Glutamatergic neuron (in vitro differentiated cells): ENCODE measurements at places on chromosomes 13 and 19. TPM values are rescaled to one million over a fixed set of nuclear protein-coding genes. Genes with fewer than 3 reads are reported as not detected.

The ZNF486 gene
- total RNA-seq = 69.8 TPM

The KLHL1 gene
- total RNA-seq = not detected

The STOML3 gene
- not detected for total RNA-seq

The ZNF540 gene
- 2.7 TPM for total RNA-seq

The CADM4 gene
- total RNA-seq = 52.4 TPM

The C19orf18 gene
- 1.6 TPM for total RNA-seq

GRCh38 chr13:108049211-108049610 lies 166.1 kb downstream of the LIG4 start:
- no peak overlapping the region for H3K27ac ChIP-seq
- H3K4me1 ChIP-seq = peaks cover 16% of the 10 kb centered on the region
- H3K36me3 ChIP-seq = no peaks in the 10 kb centered on the region
- DNase-seq = no peak
- H3K27me3 ChIP-seq = peaks cover 2% of the 10 kb centered on the region

DNA sequence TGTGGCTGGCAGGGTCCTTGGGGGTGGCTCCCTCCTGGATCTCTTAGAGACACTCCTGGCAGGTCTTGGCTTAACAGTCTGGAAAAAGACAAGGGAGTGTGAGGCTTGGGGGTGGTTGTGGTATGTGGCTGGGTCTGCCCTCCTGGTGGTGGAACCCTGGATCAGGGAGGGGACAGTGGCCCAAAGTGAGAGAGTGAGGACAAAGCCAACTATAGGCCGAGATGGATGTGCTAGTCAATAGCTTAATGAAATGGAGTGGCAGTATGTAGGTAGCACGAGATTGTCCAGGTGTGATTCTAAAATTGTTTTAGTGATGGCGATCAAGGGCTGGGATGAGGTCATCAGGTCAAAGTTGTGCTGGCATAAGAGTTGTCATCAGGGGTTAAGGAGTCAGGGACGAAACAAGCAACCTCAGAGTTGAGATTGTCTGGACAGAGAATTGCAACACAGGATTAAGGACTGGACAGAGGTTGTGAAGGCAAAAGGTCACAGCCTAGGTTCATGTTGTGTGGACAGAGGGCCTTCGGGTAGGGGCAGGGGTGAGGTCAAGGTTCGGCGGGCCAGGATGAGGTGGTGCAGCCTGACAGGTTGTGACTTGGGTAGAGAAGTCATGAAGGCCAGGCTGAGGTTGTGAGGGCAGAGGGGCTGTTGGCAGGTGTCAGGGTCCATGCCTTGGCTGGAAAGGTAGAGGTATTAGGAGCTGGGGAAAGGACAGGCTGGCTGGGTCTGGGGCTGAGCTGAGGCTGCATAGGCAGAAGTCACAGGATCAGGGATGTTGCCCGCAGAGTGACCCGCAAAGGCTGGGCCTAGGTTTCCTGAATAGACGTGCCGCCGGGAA lies 4.5 kb upstream of the RASAL3 start:
- H3K36me3 ChIP-seq = no peaks in the 10 kb centered on the region
- H3K27ac ChIP-seq = no peak overlapping the region
- H3K4me1 ChIP-seq = no peaks in the 10 kb centered on the region
- H3K27me3 ChIP-seq = peaks cover 25% of the 10 kb centered on the region
- peak overlapping the region; percentile 34 for H3K4me3 ChIP-seq

DNA sequence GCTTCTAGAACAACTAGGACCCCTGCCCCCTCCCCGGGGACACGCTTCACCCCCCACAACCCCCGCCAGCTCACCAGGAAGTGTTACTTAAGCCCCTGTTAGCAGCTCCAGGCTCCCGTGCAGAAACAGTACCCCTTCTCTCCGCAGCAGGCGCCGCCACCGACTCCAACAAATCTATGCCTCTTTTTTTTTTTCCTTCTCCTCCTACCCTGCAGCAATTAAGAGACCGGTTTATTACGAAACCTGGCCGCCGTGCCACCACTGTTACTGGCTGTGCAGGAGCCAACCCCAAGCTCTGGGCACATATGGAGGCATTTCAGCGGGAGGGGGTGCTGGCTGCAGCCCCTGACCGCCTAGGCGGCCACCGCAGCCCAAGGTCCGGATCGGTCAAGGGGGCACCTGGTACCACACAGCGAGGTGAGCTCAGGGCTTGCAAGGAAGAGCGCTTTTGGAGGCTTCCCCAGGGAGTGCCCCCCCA lies 2.4 kb downstream of the GADD45B start:
- DNase-seq = peak; percentile 55
- H3K27me3 ChIP-seq = peaks cover 25% of the 10 kb centered on the region
- no peaks in the 10 kb centered on the region for H3K36me3 ChIP-seq
- H3K27ac ChIP-seq = no peak overlapping the region
- H3K4me1 ChIP-seq = peaks cover 3% of the 10 kb centered on the region

- H3K4me3 ChIP-seq = peak overlapping the region; percentile 63
- no peak overlapping the region for H3K27ac ChIP-seq
- H3K4me1 ChIP-seq = peaks cover 4% of the 10 kb centered on the region
These were observed 27.9 kb upstream of the NANOS3 start for GRCh38 chr19:13848798-13849676.

- no peaks in the 10 kb centered on the region for H3K36me3 ChIP-seq
- no peak overlapping the region for H3K4me3 ChIP-seq
- DNase-seq = no peak
- no peaks in the 10 kb centered on the region for H3K27me3 ChIP-seq
- no peak overlapping the region for H3K27ac ChIP-seq
These were observed 991.6 kb upstream of the SLC10A2 start for GRCh38 chr13:104057861-104058260.

DNA sequence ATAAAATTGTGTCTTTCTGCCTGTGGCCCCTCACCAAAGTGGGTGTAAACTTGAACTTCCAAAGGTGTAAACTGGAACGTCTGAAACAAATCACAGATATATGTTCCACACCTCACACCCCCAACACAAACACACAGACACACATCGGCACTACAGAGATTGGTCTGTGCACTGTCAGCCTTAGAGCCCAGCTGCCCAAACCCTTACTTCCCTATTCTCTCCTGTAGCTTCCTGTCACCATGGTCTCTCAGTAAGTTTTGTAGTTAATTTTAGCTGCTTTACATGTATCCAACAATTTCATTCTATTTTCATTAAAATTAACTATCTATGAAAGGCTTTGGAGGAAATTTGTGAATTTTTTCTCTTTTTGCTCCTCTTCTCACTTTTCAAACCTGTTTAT lies 5.4 kb downstream of the TM9SF2 start:
- H3K36me3 ChIP-seq = peaks cover 22% of the 10 kb centered on the region
- H3K27ac ChIP-seq = peak overlapping the region; percentile 18
- H3K4me1 ChIP-seq = peaks cover 5% of the 10 kb centered on the region

GRCh38 chr19:45764945-45765701 lies 3.9 kb downstream of the SIX5 start:
- no peak for DNase-seq
- H3K36me3 ChIP-seq = no peaks in the 10 kb centered on the region
- H3K27ac ChIP-seq = no peak overlapping the region
- H3K4me1 ChIP-seq = peaks cover 3% of the 10 kb centered on the region
- peak overlapping the region; percentile 69 for H3K4me3 ChIP-seq

- no peak for DNase-seq
- H3K4me3 ChIP-seq = no peak overlapping the region
- H3K27ac ChIP-seq = no peak overlapping the region
- H3K4me1 ChIP-seq = peaks cover 12% of the 10 kb centered on the region
These were observed 446.7 kb upstream of the SPRY2 start for GRCh38 chr13:80787604-80788003.

DNA sequence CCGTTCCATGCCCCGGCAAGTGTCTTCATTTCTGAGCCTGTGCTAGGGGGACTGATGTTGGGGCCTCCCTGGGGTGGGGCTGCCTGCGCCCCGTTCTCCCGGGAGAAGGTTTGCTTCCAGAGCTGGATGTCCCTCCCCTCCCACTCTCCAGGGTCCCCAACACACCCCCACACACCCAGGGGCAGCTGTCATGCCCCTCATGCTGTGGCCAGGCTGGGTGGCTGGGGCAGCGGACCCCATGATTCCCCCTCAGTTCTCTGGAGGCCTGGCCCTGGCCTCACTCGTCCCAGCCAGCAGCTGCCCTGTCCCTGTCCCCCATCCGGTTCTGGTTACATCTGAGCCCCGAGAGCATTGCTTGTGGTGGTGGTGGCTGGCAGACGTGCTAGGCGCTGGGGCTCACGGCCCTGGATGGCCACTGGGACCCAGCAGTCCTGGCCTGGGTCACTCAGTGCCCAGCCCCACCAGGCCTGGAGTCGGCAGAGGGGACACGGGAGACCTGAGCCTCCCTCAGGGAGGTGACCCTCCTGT lies 184.8 kb downstream of the KDM4B start:
- H3K27me3 ChIP-seq = peaks cover 30% of the 10 kb centered on the region
- peak overlapping the region; percentile 41 for H3K4me3 ChIP-seq
- peaks cover 28% of the 10 kb centered on the region for H3K4me1 ChIP-seq
- DNase-seq = no peak

DNA sequence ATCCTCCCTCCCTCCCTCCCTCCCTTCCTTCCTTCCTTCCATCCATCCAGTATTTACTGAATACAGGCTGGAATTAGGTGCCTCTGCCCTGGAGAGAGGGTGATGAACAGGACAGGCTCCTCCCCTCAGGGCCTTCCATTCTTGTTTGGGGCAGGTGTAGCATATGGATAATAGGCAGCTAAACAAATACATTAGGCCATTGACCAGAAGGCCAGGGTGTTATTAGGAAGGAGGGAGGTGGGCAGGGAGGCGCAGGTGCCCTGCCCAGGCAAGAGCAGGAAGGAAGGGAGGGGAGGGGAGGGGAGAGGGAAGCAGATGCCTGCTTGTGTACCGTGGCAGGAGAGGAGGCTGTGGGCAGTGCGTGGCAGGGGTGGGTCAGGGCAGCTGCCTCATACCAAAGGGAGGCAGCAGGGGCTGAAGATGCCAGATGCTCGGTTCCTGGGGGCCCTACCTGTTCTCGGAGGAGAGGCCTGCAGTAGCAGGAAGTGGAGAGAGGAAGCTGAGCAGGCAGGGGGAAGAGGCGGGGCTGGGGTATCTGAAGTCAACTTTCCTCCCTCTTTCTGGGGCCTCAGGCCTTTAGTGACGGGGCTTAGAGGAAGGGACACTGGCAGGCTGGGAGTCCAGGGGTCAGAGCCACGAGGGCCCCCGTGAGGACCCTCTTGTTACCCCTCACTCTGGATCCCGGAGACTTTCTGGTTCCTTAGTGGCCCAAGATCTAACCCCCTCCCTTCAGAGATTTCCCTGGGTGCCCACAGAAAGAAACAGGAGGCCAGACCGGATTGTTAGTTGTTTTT lies at the start of gene RINL:
Gene RINL, minus strand, starts transcription at position 495 of the 794 bp plus-strand sequence. CDS start 1,533 bp downstream, outside the sequence.
- H3K36me3 ChIP-seq = no peaks in the 10 kb centered on the region

DNA sequence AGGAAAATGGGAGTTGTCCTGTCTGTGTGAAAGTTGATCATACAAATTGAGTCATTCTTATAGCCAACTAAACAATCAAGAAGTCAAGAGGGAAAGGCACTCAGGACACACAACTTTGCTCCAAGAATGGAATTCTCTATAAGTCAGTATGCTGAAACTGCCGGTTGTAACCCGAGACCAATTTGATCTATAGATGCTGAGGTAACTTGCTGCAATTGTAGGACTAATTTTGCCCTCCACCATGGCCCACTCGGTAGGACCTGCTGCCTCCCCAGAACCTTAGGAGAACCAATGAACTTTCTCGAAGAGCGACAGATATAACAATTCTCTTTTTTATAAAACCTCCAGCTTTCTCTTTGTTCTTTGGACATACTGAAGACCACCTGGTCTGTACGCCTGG lies 157.0 kb downstream of the RNF17 start:
- H3K4me3 ChIP-seq = peak overlapping the region; percentile 43
- no peaks in the 10 kb centered on the region for H3K27me3 ChIP-seq
- no peak for DNase-seq
- H3K36me3 ChIP-seq = no peaks in the 10 kb centered on the region
- no peak overlapping the region for H3K27ac ChIP-seq

GRCh38 chr19:33905937-33906577 lies 109.4 kb downstream of the KCTD15 start:
- no peak overlapping the region for H3K27ac ChIP-seq
- H3K4me3 ChIP-seq = peak overlapping the region; percentile 85
- peak; percentile 55 for DNase-seq
- no peaks in the 10 kb centered on the region for H3K36me3 ChIP-seq
- peaks cover 4% of the 10 kb centered on the region for H3K27me3 ChIP-seq
- peaks cover 3% of the 10 kb centered on the region for H3K4me1 ChIP-seq

DNA sequence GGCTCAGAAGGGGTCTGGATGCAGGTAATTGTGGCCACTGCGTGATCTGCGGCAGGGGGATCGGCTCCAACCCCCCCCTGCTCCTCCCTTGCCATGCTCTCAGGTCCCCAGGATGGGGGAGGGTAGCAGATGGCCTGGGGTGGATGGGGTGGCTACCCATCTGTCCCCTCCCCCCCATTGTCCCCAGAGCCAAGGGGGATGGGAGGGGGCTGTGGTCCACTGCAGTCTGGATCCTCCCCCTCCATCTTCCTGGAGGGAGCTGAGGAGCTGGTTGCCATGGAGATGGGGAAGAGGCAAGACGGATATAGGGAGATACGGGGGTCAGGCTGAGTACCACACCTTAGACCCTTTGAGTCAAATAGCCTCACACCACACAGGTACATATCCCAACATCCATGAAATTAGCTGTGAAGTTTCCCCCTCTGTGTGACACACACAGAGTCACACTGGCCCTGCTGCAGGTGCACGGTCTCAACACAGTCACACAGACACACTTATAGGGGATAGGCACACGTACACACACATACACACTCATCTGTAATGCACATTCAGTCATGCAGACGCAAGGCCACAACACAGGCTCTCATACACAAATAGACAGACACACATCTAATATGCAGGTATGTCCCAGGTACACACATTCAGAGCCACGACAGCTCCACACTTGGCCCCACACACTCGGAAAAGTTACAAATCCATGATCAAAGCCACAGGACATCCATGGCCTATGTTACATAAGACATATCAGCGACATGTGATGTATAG lies 1.8 kb upstream of the NOVA2 start:
- H3K27me3 ChIP-seq = peaks cover 25% of the 10 kb centered on the region
- peaks cover 25% of the 10 kb centered on the region for H3K4me1 ChIP-seq
- peak overlapping the region; percentile 85 for H3K4me3 ChIP-seq
- peaks cover 5% of the 10 kb centered on the region for H3K36me3 ChIP-seq
- H3K27ac ChIP-seq = peak overlapping the region; percentile 91

GRCh38 chr13:40792284-40793051 lies 3.1 kb downstream of the SLC25A15 start:
- H3K27ac ChIP-seq = no peak overlapping the region
- peaks cover 2% of the 10 kb centered on the region for H3K27me3 ChIP-seq
- no peaks in the 10 kb centered on the region for H3K36me3 ChIP-seq
- no peaks in the 10 kb centered on the region for H3K4me1 ChIP-seq
- H3K4me3 ChIP-seq = no peak overlapping the region
